ENCODE measurements at places on chromosomes 12 and 14.
A peak's percentile ranks its signal among the peaks of the same experiment; 100 is the strongest.

DNA sequence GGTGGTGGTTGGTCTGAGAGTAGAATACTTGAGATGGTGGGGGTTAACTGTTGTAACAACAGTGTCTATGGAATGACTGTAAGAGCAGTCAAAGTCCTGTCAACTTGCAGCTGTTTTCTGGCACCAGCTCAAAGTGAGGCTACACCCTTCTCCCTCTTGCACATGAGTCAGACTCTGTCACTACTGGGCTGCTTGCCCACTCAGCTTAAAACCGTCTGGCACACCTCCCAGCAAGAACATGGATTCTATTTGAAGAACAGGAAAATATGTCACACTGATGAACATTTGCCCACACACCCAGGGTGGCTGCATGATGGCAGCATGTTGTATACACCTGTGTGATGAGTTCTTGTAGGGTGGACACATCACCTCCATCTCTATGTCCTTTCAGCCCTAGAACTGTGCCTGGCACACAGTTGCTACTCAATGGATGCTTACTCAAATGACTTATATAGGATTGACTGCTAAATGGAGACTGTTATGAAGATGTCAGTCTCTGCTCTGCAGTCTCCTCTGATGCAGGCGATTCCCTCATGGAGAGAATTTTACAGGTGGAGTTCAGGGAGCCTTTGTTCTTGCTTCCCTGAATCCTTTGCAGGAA lies 19.3 kb upstream of the SERPINA6 start:
- DNase-seq = no peak

DNA sequence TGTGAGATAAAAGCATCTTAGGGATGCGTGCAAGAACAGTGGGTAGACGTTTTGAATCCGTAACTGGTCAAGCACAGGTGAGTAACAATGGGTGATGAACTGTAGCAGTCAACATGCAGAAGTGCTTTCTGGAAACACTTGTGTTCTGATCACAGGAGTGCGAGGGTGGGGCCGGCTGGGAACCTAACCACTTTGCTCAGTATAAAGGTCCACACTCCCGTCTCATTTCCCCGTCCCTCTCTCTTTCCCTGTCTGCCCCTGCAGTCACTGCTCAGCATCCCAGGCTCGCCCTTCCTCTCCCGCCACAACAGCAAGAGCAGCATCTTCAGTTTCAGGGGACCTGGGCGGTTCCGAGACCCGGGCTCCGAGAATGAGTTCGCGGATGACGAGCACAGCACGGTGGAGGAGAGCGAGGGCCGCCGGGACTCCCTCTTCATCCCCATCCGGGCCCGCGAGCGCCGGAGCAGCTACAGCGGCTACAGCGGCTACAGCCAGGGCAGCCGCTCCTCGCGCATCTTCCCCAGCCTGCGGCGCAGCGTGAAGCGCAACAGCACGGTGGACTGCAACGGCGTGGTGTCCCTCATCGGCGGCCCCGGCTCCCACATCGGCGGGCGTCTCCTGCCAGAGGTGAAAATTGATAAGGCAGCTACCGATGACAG lies 127.1 kb downstream of the FIGNL2 start:
- no peak for DNase-seq

DNA sequence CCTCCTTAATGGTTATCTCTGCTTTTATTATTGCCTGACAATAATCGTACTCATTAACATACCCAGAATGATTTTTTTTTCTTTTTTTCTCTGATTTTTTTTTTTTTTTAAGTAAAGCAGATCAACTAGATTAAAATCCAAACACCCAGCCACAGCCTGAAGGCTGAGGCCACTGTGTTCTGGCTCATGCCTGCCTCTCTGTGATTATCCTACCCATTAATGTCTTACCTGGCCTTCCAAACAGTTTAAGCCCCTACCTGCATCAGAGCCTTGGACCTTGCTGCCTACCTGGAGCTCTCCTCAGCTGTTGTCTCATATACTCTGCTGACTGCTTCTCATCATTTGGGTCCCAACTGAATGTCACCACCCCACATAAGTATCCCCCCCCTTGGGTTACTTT lies 6.8 kb upstream of the TMED10 start:
- no peak for DNase-seq

GRCh38 chr12:89454080-89454848 lies 70.3 kb downstream of the GALNT4 start:
- DNase-seq = no peak

DNA sequence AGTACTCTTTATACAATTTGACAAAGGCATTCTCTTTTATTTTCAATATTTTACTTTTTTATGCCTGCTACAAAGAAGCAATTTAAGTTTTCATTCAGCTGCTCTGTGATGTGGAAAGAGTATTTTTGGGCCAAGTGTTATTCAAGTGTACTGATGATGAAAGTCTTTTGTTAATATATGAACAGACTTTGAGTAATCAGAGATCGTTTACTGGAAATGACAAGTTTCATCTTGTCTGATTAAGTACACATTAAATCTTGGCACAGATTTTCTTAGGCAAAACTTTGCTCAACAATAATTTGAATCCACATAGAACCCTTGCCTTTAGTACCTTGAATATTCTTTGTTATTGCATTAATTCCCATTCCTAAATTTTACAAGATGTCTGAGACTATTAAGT lies 13.3 kb upstream of the PZP start:
- no peak for DNase-seq

DNA sequence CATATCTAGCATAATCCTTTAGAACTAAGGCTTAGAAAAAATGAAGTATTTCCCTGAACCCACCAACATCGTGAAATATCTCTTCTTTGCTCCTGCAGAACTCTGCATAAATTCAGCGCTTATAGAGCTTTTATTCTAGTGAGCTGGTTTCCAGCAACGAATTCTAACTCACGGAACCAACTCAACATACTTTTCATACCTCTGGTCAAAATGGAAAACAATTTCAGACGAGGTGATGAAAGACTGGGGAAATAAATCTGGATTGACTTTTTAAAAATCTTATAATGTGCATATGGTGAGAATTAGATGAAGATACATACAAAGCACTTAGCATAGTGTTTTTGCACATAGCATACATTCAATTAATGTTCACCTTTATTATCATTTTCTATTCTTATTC lies 62.6 kb upstream of the BBS10 start:
- DNase-seq = no peak

- no peak for DNase-seq
Observed at GRCh38 chr14:22994762-22995275, 12.5 kb upstream of the AJUBA start.

DNA sequence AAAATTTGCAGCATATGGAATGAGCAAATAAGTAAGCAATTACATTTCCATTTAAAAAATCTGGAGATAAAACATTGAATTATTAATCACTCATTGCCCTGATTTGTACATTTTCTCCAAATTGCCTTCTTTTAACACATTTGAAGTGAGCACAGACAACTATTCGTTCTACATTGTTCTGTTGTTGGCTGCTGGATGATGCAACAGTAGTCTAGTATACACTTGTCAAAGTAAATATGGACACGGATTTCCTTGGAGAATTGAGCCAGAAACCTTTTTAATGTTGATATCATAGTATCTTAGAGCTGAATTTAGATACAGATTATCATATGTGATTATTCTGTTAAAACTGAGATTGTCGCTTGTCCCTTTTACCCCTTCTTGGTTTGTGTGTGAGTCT lies 188.2 kb downstream of the FUT8 start:
- DNase-seq = no peak

- DNase-seq = no peak
Observed at GRCh38 chr12:88665071-88665470, 84.8 kb upstream of the KITLG start.

DNA sequence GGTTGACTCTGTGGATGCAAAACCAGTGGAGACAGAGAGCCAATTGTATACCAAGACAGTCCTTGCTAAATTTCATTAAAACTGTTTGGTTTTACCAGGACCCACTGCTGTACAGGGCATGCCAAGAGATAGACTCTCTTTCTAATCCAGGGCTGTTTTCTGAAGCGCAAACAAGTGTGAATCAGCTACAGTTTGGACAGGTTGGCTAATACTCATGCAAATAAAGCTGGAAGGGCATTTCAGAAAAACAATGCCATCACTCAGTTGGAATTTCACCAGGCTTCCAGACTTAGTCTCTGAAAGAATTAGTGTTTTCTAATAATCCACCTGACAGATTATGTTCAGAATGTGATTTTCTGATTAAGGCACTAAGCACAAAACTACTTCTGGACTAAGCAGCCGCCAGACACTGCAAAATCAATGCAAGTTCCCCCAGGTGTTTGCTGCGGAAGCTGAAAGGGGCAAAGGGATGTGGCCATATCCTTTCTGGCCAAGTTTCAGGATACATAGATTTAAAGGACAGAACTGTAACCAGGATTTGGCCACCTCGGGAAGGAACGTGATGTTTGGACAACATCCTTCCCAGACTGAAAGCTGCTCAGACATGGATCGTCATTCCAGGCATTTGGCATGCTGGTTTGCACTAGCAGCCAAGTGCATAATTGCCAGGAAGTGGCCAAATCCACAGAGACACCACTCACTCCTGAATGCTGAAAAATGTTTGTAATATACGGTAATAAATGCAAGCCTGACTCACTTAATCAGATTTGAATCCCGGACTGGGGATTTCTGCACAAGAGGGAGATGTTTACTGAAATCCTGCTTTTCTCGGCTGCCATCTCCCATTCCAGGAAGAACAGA lies 32.0 kb upstream of the CDKN3 start:
- no peak for DNase-seq

DNA sequence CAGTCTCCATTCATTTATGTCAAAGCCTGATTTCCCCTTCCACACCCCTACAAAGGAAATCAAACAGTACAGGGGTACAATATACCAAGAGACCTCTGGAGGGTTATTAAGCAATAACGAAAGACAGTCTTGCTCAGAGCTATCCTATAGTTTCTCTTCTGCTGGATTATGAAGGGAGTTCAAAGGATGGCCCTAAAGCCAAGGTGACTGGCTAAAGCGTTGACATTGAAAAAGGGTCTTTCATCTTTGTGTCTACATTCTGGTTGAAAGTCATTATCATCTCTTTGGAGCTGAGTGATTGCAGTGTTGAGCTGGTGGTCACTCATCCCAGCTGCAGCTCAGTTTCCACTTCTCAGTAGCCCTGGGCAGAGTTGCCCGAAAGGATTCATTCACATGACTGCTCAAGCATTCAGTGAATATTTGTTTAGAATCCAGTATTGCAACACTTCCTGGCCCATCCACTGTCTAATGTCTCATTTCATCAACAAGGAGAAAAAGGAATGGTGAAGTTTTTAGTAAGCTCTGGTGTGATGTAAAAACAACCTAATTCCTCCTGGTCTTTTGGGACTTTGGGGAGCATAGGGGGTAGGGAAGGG lies 19.2 kb upstream of the TBX5 start:
- DNase-seq = no peak

- no peak for DNase-seq
Observed at GRCh38 chr12:78060186-78060585, 229.5 kb downstream of the NAV3 start.

DNA sequence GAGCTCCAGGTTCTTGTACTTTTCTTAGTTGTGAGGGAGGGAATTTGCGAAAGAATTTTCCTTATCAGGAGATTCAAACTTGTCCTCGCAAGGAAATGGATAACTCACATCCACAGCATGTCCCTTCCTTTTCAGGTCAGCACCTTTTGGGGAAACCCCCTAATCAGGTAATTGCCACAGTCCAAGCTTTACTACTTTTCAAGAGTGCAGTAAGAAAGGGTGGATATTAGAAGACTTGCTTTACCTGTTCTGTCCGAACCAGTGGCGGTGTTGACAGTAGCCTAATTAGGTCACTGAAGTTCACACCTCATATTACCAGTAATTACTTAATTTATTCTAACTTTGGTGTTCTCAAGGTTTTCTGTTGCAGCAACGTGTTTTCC lies 6.7 kb upstream of the C12orf50 start:
- DNase-seq = peak; percentile 47

GRCh38 chr12:113301811-113302210 lies 33.1 kb downstream of the SLC8B1 start:
- DNase-seq = no peak

GRCh38 chr14:104139460-104140212 lies 1.2 kb downstream of the KIF26A start:
- DNase-seq = no peak

DNA sequence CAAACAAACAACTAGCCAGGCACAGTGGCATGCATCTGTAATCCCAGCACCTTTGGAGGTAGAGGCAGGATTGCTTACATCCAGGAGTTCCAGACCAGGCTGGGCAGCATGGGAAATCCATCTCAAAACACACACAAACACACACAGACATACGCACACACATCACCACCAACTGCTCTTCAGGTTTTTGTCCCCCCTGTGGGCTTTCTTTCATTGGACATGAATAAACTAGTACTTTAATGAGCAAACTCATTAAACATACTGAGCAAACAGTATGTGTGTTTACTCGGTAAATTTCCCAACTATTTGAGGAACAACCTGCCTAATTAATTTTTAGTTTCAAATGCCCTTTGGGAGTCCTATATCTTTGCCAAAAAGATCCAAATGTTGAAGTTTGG lies 10.1 kb upstream of the RASSF3 start:
- peak; percentile 85 for DNase-seq

- DNase-seq = no peak
Observed at GRCh38 chr12:53750812-53751335, 905 bp downstream of the CISTR start.

- DNase-seq = no peak
Observed at GRCh38 chr12:12872139-12872933, 19.0 kb upstream of the GPRC5A start.

DNA sequence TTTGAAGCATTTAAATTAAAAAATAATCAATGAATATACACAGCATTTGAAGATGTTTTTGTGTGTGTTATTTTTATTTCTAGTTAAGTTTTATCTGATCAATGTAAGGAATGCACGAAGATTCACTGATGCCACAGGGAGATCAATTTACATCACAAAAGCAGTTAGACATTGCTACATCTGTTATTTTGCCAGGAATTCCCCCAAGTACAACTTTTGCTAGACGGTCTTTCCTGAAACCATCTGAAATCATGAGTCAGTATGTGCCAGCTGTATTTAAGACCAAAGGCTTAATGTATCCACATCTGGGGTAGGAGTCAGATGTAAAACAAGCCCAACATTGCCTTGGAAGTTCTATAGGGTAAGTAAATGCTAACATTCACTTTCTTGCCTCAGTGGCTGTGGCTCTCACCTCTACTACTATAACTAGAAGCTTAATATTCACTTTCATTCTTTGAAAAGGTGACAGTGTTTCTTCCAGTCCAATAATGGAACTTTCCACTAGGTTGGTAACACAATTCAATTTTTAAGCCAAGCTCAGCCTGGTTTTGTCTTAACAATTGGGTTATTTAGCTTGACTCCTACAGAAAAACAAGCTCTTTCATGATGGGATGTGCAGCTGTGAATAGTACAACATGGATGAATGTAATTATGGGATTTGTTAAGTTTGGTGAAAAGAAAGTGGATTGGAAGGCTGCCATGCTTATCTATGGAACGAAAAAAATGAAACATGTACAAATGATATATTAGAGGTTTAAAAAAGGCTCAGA lies 385.4 kb upstream of the TMEM132C start:
- no peak for DNase-seq

DNA sequence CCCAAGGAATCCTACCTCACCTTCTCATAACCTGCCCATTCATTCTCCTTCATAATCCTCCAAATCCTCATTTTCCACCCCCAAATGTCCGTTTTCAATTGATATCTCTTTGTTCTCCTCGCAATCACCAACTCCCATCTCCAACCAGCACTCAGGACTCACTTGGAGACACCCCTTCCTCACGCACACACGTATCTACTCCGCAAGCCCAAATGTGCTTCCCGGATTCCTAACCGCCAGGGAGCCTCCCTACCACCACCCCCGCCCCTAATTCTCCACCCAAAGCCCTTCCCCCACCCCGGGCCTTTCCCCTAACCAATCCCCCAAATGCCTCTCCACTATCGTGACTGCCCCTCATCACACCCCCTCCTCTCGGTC lies 304 bp downstream of the KCTD10 start:
- no peak for DNase-seq

Data from T47D (cell line).